ENCODE measurements at places on chromosomes 5 and 9. TPM values are rescaled to one million over a fixed set of nuclear protein-coding genes. Genes with fewer than 3 reads are reported as not detected.
A peak's percentile ranks its signal among the peaks of the same experiment; 100 is the strongest.

The PCDHGA5 gene
- 0.23 TPM for total RNA-seq

The FGF1 gene
- total RNA-seq = not detected

DNA sequence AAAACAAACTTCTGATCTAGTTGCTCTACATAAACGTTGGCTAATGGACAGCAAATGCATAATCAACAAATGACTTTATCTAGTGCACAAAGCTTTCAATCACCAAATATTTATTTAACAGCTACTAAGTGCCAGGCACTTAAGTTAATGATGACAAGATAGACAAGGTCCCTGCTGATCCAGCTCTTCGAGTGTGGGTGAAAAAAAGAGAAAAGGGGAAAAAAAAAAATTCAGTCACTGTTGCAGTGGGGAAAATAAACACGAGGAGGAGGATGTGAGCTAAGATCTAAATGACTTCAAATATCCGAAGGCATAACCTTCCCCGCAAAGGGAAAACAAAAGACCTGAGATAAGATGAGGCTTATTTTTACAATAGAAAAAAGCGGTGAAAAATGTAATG is 9.6 kb downstream of the PSIP1 start:
- peaks cover 43% of the 10 kb centered on the region for H3K4me1 ChIP-seq
- no peaks in the 10 kb centered on the region for H3K27me3 ChIP-seq
- H3K4me3 ChIP-seq = no peak overlapping the region
- no peak overlapping the region for H3K27ac ChIP-seq
- peaks cover 53% of the 10 kb centered on the region for H3K36me3 ChIP-seq

The AK8 gene
- total RNA-seq = 0.30 TPM

DNA sequence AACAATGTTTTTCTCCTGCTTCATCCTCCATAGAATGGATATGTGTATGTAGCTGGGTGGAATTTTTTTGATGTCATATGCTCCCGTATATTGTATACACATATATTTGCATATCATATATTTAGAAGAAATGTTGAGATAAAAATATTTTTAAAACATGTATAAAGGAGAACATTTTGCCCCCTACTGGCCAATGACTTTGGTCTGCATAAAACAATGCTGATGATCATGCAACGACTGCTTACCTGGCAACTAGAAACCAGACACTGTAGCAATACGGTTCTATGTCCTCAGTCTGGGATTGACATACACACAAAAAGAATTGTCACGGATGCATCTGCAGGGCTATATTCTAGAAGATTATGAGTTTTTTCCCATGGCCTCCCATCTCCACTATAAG is 503.6 kb downstream of the ELAVL2 start:
- no peak overlapping the region for H3K27ac ChIP-seq
- no peaks in the 10 kb centered on the region for H3K27me3 ChIP-seq
- H3K4me3 ChIP-seq = no peak overlapping the region
- DNase-seq = no peak
- H3K4me1 ChIP-seq = no peaks in the 10 kb centered on the region
- H3K36me3 ChIP-seq = no peaks in the 10 kb centered on the region

DNA sequence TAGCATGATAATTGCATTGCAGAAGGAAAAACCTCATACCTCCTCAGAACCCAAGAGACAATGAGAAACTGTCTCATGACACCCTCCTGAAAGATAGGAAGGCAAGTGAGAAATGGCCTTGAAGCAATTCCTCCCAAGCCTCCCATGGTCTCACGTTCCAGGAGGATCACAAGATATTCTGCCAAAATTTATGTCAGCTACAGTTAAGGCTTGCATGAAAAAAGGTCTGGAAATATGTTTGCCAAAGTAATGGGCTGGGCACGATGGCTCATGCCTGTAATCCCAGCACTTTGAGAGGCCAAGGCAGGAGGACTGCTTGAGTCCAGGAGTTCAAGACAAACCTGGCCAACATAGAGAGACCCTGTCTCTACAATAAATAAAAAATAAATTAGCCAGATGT is 12.6 kb upstream of the HOMER1 start:
- H3K4me3 ChIP-seq = no peak overlapping the region
- no peak for DNase-seq
- H3K27ac ChIP-seq = no peak overlapping the region
- H3K27me3 ChIP-seq = peaks cover 3% of the 10 kb centered on the region
- peaks cover 7% of the 10 kb centered on the region for H3K36me3 ChIP-seq
- H3K4me1 ChIP-seq = no peaks in the 10 kb centered on the region

- H3K4me1 ChIP-seq = peaks cover 2% of the 10 kb centered on the region
- peaks cover 3% of the 10 kb centered on the region for H3K27me3 ChIP-seq
- no peak overlapping the region for H3K4me3 ChIP-seq
- no peak overlapping the region for H3K27ac ChIP-seq
- H3K36me3 ChIP-seq = peaks cover 1% of the 10 kb centered on the region
Measured at GRCh38 chr5:54580997-54581811, 63.6 kb downstream of the SNX18 start.

The PGM5 gene
- not detected for total RNA-seq

GRCh38 chr5:43121913-43122484 is 1.3 kb downstream of the ZNF131 start:
- DNase-seq = no peak

GRCh38 chr5:142246-142810 is 49.0 kb upstream of the LRRC14B start:
- H3K4me3 ChIP-seq = no peak overlapping the region
- H3K36me3 ChIP-seq = no peaks in the 10 kb centered on the region
- DNase-seq = no peak
- peaks cover 2% of the 10 kb centered on the region for H3K4me1 ChIP-seq

The FOXD4L3 gene
- not detected for total RNA-seq

- no peak overlapping the region for H3K27ac ChIP-seq
- no peaks in the 10 kb centered on the region for H3K27me3 ChIP-seq
- DNase-seq = no peak
Measured at GRCh38 chr5:89850513-89850865, 559.1 kb downstream of the CETN3 start.

GRCh38 chr5:134136771-134137170 is 22.3 kb downstream of the TCF7 start:
- peak overlapping the region; percentile 45 for H3K4me3 ChIP-seq
- peaks cover 19% of the 10 kb centered on the region for H3K36me3 ChIP-seq
- peak overlapping the region; percentile 83 for H3K27ac ChIP-seq
